Erythroblast (primary cell): ENCODE measurements at places on chromosomes 5 and 9.
A peak's percentile ranks its signal among the peaks of the same experiment; 100 is the strongest.

DNA sequence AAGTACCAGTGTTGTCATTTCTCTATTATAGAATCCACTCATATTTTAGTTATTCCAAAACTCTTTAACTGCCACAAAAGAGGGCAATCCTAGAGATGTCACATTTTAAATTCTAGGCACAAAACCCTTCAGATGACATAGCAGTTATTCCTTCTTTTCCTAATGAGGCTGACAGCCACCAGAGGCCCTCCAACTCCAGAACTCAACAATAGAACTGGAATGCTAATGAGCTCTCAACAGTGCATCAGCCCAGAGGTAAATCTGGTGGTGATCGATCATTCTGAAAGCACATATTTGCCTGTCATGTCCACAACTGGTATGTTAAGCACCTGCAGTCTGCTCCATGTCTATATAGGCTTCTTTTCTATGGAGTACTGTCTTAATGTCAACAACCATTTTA is 40.2 kb upstream of the RAB3C start:
- DNase-seq = no peak

- peak; percentile 79 for DNase-seq
Measured at GRCh38 chr9:128068386-128069205, 564 bp downstream of the SLC25A25 start.

DNA sequence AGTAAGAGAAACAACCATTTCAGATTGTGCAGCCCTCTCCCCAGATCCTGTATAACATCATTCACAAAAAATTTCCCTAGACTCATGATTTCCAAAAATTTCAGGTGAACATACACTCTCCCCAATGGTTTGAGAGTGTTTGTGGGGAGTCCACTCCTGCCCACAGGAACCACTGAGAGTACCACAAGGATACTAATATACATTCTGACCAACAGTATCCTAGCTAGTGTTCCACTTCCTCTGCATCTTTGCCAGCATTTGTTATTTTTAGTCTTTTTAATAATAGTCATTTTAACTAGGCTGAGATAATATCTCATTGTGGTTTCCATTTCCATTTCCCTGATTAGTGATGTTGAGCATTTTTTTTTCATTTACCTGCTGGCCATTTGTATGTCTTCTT is 155.4 kb downstream of the DTWD2 start:
- DNase-seq = no peak

DNA sequence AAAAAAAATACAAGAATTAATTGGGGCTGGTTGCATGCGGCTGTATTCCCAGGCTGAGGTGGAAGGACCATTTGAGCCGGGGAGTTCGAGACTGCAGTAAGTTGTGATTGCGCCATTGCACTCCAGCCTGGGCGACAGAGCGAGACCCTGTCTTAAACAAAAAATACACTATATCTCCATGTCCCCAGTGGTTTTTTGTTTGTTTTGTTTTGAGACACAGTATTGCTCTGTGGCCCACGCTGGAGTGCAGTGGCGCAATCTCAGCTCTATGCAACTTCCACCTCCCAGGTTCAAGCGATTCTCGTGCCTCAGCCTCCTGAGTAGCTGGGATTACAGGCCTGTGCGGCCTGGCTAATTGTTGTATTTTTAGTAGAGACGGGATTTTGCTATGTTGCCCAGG is 1.2 kb downstream of the COQ4 start:
- no peak for DNase-seq

- no peak for DNase-seq
Measured at GRCh38 chr5:80357671-80358070, 37.9 kb downstream of the SPZ1 start.

- DNase-seq = peak; percentile 27
Measured at GRCh38 chr9:69809304-69809863, 11.2 kb upstream of the CFAP95 start.

- DNase-seq = no peak
Measured at GRCh38 chr5:63011158-63011557, 432.5 kb downstream of the LRRC70 start.

- DNase-seq = peak; percentile 42
Measured at GRCh38 chr5:72107131-72107900, at the start of gene MAP1B. TSS of gene MAP1B (plus strand) at chr5:72107475. CDS start at chr5:72107532, 57 bp downstream.

DNA sequence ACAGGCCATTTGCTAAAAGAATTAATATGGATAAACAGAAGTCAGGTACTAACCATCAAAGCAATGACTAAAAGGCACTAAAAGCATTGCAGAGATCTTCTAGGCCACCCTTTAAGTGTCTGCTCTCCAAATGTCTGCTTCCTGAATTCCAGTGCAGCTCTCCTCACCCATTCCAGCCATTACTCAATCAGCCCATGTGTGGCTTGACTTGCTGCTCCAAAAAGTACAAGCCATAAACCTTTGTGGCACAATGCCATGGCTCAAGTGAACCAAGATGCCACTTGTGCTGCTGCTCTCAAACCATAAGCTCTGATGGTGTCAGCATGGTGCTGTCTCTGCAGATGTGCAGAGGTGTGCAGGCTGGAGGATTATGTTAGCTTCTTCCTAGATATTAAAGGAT is 290.2 kb upstream of the POU5F2 start:
- no peak for DNase-seq

GRCh38 chr5:8048920-8049319 is 180.0 kb downstream of the MTRR start:
- DNase-seq = no peak

- no peak for DNase-seq
Measured at GRCh38 chr9:81969971-81970370, 18.6 kb upstream of the SPATA31D1 start.

GRCh38 chr5:96146675-96147074 is 185.0 kb upstream of the ELL2 start:
- DNase-seq = peak; percentile 48

GRCh38 chr5:153671653-153672346 is 181.3 kb downstream of the GRIA1 start:
- no peak for DNase-seq

DNA sequence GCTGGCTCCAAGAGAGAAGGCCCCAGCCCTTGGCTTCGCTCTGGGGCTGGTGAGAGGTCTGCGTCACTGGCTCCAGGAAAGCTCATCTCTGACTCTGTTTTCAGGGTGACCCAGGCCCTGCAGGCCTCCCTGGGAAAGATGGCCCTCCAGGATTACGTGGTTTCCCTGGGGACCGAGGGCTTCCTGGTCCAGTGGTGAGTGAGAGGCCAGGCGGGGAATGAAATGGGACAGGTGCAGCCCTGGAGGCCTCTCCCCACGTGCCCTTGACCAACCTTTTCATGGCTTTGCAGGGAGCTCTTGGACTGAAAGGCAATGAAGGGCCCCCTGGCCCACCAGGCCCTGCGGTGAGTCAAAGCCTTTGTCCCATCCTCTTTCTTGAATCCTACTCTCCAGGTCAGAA is 75.7 kb upstream of the FCN2 start:
- no peak for DNase-seq

DNA sequence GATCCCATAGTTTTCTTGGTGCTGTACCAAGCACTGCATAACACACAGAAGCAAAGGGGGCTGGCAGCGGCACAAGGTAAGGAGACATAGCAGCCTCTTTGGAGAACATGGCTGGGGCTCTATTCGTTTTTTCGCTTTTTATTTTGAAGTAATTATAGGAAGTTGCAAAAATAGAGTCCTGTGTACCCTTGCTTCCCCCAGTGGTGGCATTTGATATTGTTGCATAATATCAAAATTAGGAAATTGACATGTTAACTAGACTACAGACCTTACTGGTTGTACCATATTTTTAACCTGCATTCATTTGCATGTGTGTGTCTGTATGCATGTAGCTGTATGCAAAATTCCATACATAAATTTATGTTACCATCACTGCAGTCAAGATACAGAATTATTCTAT is 6.6 kb upstream of the UBQLN1 start:
- no peak for DNase-seq

DNA sequence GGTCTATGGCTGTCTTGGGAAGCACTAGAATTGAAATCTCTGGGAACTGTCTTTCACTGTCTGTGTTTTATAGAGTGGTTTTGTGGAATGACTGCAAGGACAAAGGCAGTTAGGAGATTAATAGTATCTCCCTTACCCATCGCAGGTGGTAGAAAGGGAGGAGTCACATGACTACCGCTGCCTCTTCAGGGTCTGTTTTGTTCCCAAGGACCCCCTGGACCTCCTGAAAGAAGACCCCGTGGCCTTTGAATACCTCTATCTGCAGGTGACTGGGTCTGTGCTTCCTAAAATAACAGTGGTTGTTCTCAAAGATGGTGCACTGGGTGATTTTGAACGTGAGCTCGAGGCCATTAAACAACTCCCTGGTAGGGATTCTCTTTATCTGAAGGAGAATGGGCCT is 22.8 kb upstream of the TRMT10B start:
- DNase-seq = no peak

GRCh38 chr9:95009459-95009858 is 283.0 kb downstream of the AOPEP start:
- no peak for DNase-seq

DNA sequence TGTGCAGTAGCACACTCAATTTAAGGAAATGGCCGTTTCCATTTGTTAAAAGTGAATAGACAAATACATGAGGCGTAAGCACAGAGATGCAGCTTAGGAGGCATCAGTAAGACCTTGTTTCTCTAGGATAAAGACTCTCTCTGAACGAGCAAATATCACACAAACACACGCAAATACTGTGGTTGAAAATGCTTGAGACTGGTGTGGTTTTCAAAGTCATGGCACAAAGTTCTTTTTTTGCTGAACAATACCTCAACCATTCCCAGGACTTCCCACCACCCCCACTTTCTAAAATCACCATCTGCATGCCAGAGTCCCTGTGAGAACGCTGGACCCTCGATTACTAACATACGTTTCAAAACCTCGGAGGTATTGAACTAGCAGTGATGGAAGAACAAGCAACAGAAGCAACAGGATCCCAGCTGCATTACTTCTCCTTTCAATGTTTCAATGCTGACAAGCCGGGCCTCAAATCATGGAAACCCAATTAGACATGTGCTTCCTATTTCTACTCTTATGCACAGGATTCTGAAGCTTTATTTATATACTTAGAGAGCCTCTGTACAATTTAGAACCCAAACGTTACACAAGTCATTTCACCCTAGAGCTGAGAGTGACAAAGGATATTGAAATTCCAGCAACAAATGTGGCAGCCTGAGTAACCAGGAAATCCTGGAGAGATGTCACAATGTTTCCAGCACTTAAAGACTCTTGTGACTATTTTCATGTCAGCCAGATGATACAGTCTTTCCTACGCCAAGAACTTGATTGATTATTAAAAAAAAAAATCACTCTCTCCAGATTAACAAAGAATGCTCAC is 63.9 kb downstream of the CDC14B start:
- DNase-seq = no peak

DNA sequence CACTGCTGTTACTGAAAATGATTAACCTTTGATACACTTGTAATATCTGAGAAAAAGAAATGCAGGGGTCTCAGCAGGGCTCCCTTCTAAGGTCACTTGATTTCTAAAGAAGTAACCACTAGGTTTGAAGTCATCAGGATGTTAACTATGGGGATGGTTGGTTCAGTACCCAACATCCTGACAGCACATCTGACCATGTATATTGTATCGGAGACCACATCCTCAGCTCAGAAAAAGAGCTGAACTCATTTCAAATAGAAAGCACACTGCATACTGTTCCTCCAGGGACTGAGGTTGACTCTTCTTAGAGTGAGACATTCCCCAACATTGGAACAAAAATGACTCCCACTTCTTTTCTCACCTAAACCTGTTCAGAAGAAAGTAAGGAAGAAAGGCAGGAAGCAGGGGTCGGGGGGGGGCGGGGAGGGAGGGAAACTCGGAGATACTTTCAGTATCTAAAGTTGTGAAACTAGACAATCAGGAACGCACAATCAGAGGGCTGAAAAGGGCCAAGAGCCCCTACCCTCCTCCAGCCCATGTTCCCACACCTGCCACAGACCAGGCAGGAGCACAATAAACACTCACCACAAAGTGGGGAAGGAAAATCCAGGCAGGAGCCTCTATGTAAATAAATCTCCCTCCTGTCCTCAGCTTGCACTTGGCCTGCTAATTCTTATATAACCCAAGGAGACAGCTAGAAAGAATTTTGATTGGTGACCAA is 730 bp upstream of the GZMA start:
- DNase-seq = no peak

DNA sequence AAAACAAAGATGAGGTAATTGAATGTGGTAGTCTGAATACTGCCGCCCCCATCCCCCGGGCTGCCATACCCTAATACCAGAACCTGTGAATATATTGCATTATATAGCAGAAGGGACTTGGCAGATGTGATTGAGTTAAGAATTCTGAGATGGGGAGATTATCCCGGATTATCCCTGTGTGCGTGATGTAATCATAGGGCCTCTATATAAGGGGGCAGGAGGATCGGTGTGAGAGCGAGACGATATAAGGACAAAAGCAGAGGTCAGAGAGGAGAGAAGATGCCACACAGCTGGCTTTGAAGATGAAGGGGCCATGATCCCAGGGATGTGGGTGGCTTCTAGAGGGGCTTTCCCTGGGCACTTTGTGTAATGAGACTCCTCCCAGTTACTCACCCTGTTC is 101.7 kb upstream of the TLE1 start:
- no peak for DNase-seq

DNA sequence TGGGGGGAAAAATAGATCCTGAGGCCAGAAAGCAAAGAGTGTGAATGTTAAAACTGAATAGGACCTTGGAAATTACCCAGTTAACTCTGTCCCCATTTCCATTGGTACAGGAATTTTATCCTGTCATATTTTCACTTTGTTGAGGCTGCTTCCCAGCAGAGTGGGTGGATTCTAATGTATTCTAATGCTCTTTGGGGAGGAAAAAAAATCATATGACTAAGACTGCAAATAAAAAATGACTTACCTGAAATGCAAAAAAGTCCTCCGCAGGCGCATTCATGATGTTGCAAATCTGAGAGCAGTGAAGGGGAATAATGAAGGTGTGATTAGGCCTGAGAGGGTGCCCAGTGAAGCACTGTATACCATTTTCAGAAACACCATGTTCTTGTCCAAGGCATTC is 41.2 kb downstream of the PDE6A start:
- no peak for DNase-seq

DNA sequence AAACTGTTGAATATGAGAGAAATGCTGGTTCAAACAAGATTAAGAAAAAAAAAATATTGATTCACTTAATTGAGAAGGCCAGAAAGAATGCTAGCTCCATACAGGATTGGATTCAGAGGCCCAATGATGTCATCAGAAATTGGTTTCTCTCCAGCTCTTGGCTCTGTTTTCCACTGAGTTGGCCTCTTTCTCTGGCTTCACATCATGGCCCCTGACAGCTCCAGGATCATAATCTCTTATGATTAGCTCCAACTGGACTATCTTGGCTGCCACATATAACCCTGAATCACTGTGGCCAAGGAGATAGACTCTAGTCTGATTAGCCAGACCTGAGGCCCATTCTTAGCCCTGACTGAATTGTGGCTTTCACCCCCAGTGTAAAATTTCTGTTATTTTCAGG is 244.7 kb upstream of the GRAMD2B start:
- no peak for DNase-seq

DNA sequence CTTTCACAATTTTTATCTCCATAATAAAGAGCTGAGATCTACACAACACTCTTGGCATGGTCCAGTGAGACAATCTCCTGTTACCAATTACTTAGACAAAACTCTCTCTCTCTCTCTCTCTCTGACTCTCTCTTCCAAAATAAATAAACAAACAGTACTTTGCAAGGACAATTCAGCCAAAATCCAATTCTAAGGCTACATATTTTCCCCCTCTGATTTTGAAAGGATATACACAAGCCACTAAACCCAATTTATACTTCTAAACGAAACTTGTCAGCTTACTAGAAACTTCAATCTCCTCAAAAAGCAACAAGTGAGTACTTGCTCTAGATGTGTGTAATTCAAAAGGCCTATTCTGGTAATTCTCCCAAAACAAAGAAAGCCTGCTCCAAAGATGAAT is 26.3 kb upstream of the TNPO1 start:
- DNase-seq = no peak

GRCh38 chr5:127707209-127707608 is 4.0 kb downstream of the CCDC192 start:
- no peak for DNase-seq

GRCh38 chr9:69746859-69747560 is 12.8 kb downstream of the PTAR1 start:
- DNase-seq = no peak
